ENCODE measurements at places on chromosomes 1 and 21.

DNA sequence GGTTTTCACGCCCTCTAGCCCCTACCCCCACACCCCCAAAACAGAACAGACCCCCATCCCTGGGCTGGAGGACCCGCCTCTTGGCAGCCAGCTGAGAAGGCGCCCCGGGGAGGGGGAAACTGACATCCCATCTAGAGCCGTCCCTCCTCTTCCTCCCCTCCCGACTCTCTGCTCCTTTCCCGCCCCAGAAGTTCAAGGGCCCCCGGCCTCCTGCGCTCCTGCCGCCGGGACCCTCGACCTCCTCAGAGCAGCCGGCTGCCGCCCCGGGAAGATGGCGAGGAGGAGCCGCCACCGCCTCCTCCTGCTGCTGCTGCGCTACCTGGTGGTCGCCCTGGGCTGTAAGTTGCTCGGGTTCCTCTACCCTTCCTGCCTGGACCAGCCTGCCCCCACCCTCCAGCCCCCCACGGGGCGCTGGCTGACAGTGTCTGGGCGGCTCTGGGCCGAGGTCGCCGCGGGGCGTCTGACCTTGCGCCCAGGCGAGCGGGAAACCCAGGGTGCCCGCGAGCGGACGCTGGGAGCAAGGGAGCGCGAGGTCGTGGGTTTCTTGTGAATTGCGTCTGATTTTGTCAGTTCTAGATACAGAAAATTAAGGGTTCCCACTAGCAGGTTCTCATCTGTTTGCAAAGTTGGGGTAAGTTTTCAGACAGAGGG is 618 bp downstream of the JAM2 start:
- peak; percentile 51 for DNase-seq

GRCh38 chr1:21539933-21540332 is 30.7 kb downstream of the ALPL start:
- peak; percentile 48 for DNase-seq

GRCh38 chr21:14591377-14591776 is 45.3 kb upstream of the SAMSN1 start:
- no peak for DNase-seq

GRCh38 chr1:187951817-187952216 is 1123.1 kb downstream of the PLA2G4A start:
- no peak for DNase-seq

DNA sequence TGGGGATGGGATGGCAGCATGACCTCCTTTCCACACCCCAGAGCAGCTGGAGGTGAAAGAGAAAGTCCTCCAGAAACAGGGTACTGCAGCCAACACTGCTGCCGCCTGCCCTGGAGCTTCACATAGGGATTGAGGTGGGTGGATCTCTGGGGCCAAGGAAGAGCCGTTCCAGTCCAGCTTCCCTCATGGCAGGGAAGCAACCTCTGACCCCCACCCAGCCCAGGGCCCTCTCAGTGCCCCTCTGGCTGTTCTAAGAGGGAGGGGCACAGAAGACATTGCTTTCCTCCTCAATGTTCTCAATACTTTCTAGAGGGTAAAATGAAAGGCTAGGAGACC is 5.7 kb downstream of the KIF21B start:
- DNase-seq, result no peak

GRCh38 chr1:12619792-12620487 is 1.9 kb upstream of the DHRS3 start:
- DNase-seq, result peak; percentile 79

GRCh38 chr1:245604979-245605378 is 450.2 kb downstream of the KIF26B start:
- DNase-seq, result no peak

- no peak for DNase-seq
These were observed 18.1 kb downstream of the CFAP45 start for GRCh38 chr1:159881622-159882526.

DNA sequence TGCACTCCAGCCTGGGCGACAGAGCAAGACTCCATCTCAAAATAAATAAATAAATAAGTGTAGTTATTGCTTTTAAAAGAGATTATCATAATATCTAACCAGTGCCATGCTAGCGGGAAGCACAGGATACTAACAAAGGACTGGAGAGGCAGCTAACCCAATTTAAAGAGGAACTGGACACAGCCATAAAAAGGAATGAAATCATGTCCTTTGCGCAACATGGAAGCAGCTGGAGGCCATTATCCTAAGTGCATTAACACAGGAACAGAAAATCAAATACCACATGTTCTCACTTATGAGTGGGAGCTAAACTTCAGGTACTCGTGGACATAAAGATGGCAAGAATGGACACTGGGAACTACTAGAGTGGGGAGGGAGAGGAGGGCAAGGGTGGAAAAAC is 54.9 kb downstream of the TM2D1 start:
- DNase-seq, result no peak

- no peak for DNase-seq
These were observed 3.3 kb downstream of the KLHL21 start for GRCh38 chr1:6599141-6599975.

- DNase-seq, result no peak
These were observed 73.1 kb upstream of the LRRN2 start for GRCh38 chr1:204758601-204759000.

DNA sequence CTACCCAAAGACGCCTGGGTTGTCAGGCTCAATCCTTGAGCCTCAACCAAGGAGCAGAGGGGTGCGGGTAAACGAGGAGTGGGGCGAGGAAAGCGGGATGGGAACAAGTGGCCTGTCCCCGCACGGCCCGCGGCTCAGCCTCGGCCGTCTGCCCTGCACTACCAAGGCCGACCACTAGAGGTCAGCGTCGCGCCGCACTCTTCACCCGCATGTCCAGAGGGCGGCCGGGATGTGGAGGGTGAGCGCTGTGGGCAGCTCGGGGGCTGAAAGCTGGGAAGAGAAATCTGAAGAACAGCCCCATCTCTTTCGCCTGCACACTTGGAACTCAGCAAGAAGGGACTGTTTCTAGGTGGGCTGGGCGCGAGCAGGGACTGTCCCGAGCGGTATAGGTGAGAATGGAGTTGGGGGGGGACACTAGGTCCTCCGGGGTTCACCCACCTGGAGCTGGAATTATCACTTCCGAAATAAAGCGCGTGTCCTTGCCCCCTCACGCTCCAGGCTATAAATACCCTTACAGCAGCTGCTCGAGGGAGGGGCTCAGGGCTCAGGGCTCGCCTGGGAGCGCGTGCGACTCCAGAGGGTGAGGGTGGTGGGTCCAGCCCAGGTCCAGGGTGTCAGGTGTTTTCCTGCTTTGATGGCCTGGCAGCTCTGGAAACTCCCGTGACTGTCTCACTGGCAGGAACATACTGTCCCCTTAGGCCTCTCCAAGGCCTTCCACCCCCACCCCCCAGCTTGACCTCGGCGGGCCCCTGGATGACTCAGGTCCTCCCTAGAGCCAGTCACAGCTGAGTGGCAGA is 9.8 kb downstream of the SLC30A2 start:
- DNase-seq, result peak; percentile 91

- no peak for DNase-seq
These were observed 199.4 kb upstream of the PTBP2 start for GRCh38 chr1:96521994-96522760.

DNA sequence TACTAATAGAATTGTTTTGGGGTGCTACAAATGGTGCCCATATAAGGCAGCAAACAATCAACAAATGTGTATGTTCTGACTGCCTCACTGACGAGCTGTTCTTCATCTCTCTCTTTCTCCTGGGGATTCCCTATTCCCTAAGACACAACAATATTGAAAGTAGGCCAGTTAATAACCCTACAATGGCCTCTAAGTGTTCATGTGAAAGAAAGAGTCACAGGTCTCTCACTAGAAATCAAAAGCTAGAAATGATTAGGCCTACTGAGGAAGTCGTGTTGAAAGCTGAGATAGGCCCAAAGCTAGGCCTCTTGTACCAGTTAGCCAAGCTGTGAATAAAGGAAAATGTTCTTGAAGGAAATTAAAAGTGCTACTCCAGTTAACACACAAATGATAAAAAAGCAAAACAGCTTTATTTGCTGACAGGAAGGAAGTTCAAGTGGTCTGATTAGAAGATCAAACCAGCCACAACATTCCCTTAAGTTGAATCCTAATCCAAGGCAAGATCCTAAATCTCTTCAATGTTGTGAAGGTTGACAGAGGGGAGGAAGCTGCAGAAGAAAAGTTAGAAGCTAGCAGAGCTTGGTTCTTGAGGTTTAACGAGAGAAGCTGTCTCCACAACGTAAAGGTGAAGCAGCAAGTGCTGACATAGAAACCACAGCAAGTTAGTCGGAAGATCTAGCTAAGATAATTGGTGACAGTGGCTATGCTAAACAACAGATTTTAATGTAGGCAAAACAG is 26.3 kb downstream of the ATP2B4 start:
- no peak for DNase-seq

DNA sequence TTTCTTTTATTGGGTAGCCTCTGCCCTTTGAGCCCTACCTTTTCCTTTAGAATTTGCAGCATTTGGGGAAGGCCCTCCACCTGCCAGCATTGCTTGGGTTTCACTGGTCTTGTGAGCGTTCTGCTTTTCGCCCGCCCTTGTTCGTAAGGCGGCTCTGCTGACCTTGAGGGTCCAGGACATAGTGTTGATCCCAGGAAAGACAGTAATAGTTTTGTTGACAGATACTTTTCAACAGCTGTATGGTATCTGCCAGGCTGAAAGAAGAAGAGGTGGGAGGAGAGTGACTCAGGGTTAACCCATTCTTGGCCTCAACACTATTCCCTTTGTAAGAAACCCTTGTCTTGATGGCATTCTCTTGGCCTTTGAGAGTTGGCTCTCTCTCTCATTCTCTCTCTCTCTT is 113.4 kb upstream of the SPAG17 start:
- DNase-seq, result no peak

DNA sequence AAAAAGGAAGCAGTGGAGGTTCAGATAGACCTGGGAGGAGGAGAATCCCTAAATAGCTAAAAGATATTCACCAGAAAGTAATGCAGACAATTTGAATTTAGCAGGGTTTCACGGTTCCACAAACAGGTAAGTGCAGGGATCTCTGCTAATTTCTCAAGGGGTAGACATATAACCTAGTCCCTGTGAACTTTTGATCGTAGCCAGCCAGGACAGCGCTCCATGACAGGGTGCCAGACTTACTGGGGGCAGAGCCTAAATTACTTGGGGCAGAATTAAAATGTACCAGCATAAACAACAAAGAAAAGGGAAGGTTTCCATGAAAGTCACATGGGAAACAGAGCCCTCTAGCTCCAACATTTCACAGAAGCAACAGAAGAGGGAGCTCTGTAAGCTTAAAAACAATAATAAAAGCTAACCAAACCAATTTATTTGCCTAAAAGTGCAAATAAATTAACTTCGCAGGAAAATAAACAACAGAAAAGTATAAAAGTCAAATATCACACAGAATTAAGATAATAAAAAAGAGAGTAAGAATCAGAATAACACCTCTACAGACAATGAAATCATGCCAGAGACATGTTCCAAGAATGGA is 198.3 kb downstream of the DUSP10 start:
- DNase-seq, result peak; percentile 15

- no peak for DNase-seq
These were observed 283.2 kb upstream of the LYPLAL1 start for GRCh38 chr1:218890451-218890850.

DNA sequence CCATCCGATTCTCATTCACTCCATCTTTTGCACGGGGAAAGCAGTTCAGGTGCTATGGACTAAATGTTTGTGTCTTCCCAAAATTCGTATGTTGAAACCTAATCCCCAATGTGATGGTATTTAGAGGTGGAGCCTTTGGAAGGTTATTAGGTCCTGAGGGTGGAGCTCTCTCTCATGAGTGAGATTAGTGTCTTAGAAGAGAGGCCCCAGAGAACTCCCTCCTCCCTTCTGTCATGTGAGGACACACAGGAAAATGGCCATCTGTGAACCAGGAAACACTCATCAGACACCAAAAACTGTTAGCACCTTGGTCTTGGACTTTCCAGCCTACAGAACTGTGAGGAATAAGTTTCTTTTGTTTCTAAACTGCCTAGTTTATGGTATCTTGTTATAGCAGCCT is 15.8 kb upstream of the CCDC190 start:
- DNase-seq, result no peak

DNA sequence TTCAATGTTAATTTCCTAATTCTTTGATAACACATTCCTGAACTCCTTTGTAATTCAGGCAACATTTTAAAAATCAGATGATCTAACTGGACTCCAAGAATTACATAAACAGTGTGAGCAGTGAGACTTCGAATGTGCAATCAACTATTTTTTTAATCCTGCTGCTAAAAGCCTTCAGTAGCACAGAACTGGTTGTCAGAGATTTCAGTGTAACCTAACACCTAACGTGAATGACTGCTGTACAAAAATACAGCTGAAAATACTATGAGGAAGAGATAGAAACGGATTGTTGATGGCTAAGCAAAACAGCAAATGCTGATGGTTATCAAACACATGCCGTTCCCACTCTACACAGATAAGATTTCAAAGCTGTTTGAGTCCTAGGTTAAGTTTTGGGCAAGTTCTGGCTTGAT is 46.1 kb downstream of the APP start:
- no peak for DNase-seq

DNA sequence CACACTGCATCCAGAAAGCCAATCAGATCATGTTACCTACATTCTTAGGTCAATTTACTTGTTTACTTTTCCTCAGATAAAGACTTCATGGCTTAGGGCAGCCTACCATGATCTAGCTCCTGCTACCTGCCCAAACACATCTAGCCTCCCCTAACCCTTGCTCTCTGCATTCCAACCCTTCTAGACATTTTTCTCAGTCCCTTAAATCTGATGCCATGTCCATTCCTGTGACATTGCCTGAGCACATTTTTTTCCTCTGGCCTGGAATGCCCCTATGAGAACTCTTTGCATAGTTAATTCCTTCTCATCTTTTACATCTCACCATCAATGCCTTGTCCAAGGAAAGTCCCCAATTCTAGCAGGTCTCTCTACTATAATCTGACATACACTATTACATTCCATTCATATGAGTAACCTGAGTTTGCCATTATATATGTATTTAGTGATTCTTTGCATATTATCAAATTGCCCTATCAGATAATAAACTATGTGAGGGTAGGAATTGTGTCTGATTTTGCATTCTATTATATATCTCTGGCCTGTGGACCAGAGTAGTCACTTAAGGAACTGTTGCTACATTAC is 166.9 kb downstream of the COL11A1 start:
- DNase-seq, result no peak

- no peak for DNase-seq
These were observed 35.1 kb downstream of the FGGY start for GRCh38 chr1:59331686-59332620.

All from HuH-7 (cell line).